Activated naive CD4-positive, alpha-beta T cell treated with anti-CD3 and anti-CD28 coated beads, Interleukin-2, amount 50 U/mL, for 72 hours (primary cell): ENCODE measurements at places on chromosomes 7 and 10. TPM values are rescaled to one million over a fixed set of nuclear protein-coding genes. Genes with fewer than 3 reads are reported as not detected.

Gene GNB2
- 213 TPM for total RNA-seq

DNA sequence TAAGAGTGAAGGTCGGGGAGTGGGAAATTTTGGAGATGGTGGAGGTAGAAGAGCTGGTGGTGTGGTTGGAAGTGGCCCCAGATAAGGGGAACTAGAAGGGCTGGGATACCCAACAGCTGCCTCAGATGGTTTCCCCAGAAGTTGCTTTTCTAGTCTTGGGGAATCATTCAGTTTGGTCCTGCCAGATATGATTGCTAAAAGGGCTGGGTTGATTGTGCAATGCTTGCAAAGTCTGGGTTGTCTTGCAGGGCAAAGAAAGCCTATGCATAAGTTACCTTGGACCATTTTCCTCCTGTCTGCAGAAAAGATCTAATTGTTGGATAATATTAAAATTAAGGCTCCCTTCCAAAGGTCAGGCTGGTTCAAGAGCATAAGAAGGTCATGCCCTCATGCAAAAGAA is 213.8 kb upstream of the ZNF804B start:
- no peak for DNase-seq

Gene CALML5
- total RNA-seq = not detected

DNA sequence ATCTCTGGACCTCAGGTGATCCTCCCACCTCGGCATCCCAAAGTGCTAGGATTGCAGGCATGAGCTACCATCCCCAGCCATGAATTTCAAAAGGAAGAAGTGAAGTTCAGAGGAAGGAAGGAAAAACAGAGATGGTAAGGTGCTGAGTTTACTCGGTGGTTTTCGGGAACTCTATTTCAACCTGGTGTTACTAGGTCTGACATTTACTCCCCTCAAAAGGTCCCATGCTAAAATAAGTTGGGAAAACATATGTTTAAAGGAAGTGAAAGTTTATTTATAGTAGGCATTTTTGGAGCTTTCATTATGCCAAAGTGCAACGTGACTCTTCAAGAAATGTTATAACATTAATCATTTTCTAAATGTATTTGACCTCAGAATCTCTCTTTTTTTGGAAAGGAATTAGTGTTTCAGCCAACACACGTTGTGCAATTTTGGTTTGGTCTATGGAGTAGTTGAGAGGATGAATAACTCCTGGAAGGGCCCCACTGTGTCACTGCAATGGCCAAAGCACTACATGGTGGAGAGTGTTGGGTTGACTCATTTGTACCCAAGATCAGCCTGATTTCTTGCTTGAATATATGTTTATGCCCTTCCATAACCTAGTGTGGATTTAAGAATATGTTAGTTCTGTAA is 114.7 kb upstream of the FAM171A1 start:
- no peak for DNase-seq

DNA sequence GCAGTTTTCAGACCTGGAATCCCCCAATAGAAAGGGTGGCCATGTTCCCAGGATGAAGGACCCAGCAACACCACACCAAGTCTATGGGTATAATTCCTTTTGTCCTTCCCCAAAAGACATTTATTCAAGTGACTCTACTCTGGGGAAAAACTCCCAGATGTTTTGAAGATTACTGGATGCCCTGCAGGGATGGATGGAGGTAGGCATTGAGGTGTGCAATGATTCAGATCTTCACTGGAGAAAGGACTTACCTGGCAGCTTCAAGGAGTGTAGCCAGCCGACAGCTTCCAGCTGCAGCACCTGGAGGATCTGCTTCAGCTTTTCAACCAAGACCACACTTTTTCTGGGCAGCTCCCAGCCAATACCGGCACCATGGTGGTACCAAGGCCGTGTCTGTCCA is 172.0 kb downstream of the BAMBI start:
- DNase-seq = no peak

Gene UCN3
- not detected for total RNA-seq

DNA sequence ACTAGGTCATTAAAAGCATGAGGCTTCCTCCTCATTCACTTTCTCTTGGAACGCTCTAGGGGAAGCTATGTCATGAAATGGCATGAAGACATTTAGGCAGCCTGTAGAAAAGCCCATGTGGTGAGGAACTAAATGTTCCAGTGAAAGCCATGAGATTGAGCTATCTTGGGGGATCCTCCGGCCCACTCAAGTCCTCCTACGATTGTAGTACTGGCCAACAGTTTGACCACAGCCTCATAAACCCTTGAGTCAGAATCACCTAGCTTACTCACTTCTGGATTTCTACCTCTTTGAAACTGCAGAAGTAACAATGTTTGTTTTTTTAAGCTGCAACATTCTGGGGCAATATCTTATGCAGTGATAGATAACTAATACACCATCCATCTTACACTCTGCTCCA is 605.1 kb downstream of the SORCS1 start:
- DNase-seq = no peak

DNA sequence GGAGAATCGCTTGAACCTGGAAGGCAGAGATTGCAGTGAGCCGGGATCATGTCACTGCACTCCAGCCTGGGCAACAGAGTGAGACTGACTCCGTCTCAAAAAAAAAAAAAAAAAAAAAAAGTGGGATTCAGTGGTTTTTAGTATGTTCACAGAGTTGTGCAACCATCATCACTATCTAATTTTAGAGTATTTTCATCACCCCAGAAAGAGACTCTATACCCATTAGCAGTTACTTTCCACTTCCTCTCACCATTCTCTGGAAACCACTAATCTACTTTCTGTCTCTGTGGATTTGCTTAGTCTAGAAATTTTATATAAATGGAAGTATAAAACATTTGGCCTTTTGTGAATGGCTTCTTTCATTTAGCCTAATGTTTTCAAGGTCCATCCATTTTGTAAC is 113.4 kb downstream of the ST7 start:
- no peak for DNase-seq
